ENCODE measurements at places on chromosomes 7 and 10.

DNA sequence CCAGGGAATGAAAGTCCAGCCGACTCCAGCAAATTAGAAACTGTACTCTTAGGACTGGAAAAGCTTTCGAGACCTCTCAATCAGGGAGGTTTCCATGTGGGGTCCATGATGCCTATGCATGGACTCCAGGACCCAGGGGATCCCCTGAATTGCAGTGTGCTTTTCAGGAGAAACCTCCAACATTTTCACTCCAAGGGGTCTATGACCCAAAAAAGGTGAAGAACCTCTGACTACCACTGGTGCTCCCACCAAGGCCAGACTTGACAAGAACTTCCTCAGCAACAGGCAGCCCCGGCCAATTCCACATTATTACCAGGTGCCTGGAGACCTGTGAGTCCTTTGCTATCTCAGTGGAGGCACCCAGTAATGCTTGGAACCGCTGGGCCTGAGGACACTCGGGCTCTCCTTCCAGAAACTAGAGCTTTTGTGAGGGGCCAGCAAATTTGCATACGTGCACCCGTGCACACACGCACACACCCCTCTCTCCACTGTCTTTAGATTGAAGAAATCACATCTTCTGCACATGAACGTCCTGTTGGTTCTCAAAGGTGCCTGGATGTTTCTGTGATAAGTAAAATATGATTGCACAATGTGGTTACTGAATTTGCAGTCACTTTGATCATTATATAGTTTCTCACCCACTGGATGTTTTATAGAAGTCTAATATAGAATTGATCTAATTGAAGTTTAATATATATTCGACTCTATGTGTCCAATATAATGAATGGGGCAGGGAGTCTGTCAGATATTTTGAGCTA is 54.7 kb downstream of the SYPL1 start:
- DNase-seq = no peak

- no peak for DNase-seq
These were observed 61.0 kb upstream of the AOAH start for GRCh38 chr7:36784991-36785940.

- no peak for DNase-seq
These were observed 43.5 kb downstream of the FAM241B start for GRCh38 chr10:69673521-69673920.

GRCh38 chr7:133253519-133253875 is 619 bp downstream of the EXOC4 start:
- no peak for DNase-seq

DNA sequence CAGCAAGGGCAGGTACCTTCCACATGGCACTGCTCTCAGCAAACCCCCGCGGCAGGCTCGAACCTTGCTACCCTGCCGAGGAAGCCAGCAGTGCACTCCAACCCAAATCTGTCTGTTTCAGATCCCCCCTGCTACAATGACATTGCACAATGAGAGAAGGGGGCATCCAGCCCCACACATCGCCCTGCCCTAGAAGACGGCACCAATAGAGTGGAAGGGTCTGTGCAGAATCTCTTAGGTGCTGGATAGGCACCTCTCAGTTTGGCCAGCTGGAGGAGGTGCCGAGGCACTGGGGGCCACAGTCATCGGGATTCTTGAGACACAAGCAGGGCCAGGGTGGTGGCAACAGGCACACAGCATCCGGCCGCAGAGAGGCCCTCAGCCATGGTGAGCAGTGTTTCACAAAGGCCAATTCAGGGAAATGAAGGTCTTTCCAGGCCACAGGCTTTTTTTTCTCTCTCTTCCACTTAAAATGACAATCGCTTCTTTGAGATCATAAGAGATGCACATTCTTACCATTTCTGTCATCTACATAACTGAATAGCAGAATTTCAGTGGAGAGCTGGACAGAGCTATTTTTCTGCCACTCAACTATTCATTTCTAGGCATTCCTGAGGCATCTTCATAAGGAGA is 281.3 kb downstream of the TNS3 start:
- DNase-seq = no peak

GRCh38 chr7:24307326-24307725 is 23.3 kb downstream of the NPY start:
- DNase-seq = no peak

GRCh38 chr7:6725003-6725402 is 18.3 kb upstream of the ZNF12 start:
- no peak for DNase-seq

- DNase-seq = no peak
These were observed 481.3 kb upstream of the NRP1 start for GRCh38 chr10:33815776-33816175.

DNA sequence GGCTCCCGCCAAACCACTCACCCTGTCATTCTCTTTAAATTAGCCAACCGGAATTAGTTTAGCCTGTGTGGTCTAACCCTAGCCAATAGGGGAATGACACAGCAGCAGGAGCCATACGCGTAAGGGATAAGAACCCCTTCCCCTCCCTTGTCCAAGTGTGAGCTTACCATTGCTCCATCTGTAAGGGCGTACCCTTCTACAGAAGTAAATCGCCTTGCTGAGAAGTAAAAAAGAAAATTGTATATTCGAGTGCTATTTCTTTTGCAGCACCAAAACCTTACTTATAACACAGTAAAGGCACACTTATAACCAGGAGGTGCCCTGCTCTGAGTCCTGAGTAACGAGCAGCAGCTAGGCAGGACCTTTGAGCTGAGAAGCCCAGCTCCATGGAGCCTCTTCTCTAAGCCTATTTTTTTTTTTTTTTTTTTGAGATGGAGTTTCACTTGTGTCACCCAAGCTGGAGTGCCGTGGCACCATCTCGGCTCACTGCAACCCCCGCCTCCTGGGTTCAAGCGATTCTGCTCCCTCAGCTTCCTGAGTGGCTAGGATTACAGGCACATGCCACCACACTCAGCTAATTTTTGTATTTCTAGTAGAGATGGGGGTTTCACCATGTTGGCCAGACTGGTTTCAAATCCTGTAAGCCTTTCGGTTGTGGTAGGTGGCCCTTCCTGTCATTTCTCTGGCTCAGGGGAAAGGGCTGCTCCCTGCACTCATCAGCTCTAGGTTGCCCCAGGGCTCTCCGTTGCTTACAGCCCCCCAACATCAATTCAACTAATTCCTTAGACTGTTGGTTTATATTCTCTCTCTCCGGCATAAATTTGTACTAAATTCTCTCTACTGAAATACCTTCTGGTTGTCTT is 73.3 kb downstream of the NSUN6 start:
- no peak for DNase-seq

GRCh38 chr10:97210543-97210960 is 24.8 kb upstream of the SLIT1 start:
- DNase-seq = peak; percentile 94

DNA sequence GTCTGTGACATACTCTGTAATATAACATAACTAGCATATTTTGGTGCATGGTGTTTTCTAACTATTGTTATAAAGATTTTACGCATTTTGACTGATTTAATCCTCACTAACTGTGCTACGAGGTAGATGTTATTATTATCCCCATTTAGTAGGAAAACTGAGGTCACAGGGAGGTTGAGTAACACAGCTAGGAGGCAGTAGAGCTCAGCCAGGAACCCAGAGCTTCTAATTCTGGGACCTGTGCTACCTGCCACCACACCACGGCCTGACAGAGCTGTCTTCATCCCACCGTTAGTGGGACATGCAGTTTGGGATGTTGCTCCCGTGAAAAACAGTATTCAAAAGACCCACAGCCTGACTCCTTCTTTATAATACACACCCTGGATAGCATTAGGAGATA is 962.5 kb downstream of the CNTNAP2 start:
- no peak for DNase-seq

DNA sequence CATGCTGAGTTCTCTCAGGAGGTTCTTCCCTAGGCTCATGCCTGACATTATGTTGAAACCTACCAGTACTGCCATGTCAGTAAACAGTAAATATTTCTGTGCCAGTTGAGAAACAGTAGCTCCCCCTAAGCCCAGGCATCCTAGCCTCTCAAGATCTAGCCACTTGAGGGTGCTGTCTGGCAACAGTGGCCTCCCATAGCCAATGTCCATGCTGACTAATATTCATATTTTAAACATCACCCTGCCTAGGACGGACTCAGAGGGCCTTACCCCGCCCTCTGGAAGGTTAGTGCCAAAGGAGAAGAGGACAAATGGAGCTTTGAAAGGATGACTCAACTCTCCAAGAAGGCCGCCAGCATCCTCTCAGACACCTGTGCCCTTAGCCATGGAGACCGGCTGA is 7.7 kb downstream of the ACSM6 start:
- DNase-seq = no peak

DNA sequence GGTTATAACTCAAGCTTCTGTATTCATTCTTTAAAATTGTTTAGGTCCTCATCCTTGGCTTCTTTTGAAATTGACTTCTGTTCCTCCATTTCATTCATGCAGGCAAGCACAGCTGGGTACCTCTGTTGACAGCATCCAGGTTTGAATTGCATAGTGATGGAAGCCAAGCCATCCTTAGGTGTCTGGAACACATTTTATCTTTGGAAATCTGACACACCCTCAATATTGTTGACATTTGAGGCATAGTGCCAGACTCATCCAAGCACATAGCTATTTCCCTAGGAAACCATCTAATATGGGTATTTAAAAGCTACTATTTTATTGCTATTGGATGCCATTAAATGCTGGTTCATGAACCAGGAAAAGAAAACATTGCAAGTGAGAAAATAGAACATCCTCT is 142.1 kb upstream of the PTPRZ1 start:
- DNase-seq = no peak

GRCh38 chr10:88042160-88043100 is 179.0 kb downstream of the PTEN start:
- no peak for DNase-seq

DNA sequence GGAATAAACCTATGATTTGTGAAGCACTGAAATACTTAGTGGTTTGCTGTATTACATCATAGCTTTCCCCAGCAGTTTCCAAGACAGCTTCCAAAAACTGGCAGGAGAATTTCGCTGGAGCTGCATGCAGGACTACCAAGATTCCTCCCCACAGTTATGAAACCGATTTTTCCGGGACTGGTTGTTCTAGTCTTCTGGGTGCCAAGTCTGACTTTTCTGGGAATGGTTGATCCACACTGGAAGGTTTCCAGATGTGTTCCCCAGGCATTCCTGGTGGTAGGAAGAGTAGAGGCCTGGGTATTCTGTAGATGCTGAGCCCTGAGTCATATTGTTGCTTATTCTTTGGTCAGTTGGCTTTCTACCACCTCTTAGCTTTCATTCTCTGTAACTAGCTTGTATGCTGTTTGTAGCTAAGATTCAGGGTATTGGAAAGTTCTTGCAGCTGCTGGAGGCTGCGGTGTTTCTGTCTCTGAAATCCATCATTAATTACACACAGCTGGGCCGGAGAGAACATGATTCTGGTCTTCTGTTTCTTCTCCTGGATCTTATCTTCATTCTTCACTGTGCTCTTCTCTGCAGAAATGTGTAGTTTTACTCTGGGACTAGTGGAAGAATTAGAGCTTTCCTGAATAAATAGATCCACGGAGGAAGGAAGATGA is 6.3 kb downstream of the ABCC2 start:
- DNase-seq = no peak

DNA sequence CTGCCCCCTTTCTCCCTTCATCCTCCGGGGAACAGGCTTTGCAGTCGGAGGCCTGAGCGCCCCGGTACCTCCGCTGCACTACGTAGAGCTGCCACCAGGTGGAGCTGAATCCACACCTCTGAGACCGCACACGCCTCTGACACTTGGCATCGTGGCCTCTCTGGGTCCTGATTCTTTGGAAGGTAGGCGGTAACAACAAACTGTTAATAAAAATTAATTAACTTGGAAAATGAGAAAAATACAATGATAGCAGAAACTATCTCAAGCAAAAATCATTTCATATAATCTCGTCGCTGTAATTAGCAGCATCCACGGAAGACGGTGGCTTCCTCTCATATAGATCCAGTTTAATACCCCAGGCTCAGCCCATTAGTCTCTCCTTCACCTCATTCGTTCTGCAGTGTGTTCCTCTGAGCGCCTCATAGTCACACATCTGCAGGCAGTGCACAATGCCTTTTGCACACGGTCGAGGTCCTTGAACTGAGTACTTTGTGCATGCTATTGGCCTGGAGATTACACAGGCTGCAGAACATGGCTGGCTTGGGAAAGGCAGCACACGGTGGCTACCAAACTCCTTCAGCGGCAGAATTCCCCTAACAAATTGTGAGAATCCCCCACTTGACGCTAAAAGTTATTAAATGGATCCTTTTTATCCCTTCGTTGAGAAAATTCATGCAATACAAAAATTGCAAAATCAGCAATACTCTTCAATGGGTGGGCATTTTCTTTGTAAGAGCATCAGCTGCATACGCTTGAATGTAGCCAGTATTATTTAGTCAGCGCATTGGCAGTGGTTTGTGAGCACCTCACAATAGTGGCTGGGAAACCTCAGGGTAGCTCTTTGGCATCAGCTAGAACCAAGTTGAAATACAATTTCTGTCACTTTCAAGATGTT is 18.7 kb downstream of the OR9A2 start:
- DNase-seq = peak; percentile 83

GRCh38 chr10:126351021-126351420 is 37.3 kb downstream of the ADAM12 start:
- no peak for DNase-seq

DNA sequence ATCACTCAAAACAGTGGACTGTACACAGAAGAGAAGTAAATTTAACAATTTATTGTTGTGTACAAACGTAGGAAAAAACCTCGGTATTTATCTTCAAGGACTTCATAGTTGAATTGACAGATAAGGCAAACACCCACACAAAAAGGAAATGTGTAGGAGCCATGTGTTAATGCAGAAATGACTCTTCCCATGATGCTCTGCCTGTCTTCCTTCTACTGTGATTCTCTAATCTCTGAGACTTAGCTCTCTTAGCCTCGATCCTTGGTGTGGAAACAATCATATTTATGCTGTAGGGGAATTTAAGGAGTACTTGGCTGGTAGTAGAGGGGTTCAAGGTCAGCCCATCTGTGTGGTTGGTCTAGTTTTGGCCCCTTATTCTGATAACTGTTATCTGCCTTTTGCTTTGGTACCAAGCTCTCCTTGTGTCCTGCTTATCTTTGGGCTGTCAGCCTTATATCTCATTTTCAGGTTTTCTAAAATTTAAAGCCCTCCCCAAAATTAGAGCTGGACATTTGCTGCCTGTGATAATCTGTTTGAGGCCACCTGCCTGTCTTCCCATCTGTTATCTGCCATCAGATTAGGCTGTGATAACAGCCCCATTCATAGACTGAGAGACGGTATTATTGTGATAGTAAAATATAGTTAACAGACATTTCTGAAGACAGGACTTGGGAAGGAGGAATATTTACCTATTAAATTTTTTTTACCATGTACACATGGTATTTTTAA is 81.7 kb downstream of the GPR85 start:
- no peak for DNase-seq

- DNase-seq = no peak
These were observed 107.9 kb downstream of the POU6F2 start for GRCh38 chr7:39085590-39086049.

- DNase-seq = peak; percentile 89
These were observed 34.1 kb downstream of the NET1 start for GRCh38 chr10:5446390-5446926.

DNA sequence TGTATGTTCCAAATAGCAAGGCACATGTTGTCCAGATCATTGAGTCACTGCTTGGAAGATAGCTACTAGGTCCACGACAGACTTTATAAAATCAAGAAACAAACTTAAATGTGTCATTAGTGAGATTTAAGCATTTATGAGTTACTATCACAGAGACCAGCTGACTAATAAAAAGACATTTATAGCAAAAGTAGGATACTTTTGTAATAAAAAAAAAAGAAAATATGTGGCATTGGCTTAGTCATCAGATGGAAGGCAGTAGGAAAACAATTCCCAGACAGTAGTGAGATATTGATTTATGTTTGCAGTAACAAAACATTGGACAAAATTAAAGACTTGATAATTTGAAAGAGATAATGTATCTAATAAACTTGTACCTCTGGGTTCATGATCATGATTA is 881.0 kb upstream of the LRRN3 start:
- no peak for DNase-seq

GRCh38 chr7:46637793-46638735 is 717.0 kb upstream of the IGFBP3 start:
- no peak for DNase-seq

Measured in omental fat pad (tissue), 4 donors.